Central memory CD4-positive, alpha-beta T cell (primary cell): ENCODE measurements at places on chromosomes 4 and X.

DNA sequence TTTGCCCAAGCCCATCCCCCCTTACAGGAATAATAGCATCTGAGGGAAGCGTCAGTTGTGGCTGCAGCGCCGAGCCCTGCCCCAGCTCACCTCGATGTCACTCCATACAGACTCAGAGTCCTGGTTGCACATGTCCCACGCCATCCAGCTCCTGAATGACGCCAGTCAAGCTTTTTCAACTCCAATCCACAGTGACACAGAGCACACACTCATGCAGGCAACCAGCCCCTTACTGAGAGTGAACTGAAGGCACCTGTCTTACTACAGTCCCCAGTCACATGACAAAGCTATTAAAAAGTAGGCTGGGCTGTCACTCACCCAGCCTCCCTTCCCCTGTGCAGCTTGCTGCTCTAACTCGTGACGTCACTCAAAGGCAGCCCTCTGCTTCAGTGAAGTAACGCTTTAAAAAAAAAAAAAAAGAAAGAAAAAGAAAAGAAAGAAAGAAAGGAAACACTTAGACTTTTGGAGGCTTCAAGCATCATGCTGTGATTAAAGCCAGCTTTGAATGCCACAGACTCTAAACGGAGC lies at the start of gene PPARGC1A:
Gene PPARGC1A, minus strand, starts transcription at position 234 of the 528 bp plus-strand sequence. Its CDS starts 90 bp downstream, at position 144.
- peak; percentile 4 for DNase-seq

GRCh38 chr4:116015062-116015461 lies 901.6 kb upstream of the NDST4 start:
- DNase-seq: no peak

DNA sequence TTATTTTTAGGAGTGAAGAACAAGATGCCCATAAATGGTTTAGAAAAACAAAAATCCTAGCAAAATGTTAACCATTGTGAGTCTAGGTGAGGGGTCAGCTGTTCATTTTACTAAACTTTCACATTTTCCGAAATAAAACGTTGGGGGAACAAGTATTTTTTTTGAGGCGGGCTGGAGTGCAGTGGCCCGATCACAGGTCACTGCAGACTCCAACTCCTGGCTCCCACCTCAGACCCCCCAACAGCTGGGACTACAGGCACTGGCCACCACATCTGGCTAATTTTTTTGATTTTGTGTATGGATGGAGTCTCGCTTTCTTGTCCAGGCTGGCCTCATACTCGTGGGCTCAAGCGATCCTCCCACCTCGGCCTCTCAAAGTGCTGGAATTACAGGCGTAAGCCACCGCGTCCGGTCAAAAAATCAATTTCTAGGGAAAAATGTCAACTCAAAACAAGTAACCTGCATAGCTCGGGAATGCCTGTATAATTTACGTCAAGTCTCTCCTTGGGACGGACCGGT lies 742 bp upstream of the TAF1 start:
- DNase-seq: no peak

GRCh38 chr4:13493793-13494192 lies 9.7 kb upstream of the RAB28 start:
- DNase-seq: no peak

DNA sequence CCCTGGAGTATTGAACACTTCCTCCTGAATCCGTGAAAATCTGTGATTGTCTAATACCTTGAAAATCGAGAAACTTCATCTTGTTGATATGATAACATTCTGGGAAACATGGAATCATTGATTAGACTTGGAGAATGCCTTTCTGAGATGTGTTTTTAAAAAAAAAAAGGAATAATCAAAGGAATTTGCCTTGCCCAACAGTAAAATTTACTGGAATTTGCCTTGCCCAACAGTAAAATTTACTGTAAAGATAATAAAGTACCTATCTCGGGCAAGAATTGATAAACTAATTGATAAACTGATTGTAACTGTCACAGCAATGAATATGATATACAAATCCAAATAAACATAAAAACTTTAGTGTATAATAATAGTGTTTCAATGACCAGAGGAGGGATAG lies 44.7 kb downstream of the PHOX2B start:
- no peak for DNase-seq
